Lung (tissue), 17 donors: ENCODE measurements at places on chromosomes 1 and 21. TPM values are rescaled to one million over a fixed set of nuclear protein-coding genes. Genes with fewer than 3 reads are reported as not detected.

- no peaks in the 10 kb centered on the region for H3K27me3 ChIP-seq
- no peak for DNase-seq
- H3K4me3 ChIP-seq = no peak overlapping the region
- H3K27ac ChIP-seq = no peak overlapping the region
- no peaks in the 10 kb centered on the region for H3K36me3 ChIP-seq
- peaks cover 22% of the 10 kb centered on the region for H3K4me1 ChIP-seq
These were observed 28.2 kb downstream of the LAMC2 start for GRCh38 chr1:183214021-183214970.

Gene RIMKLA
- 0.92 TPM for polyA plus RNA-seq

Gene BROX
- 12.4 TPM for polyA plus RNA-seq

DNA sequence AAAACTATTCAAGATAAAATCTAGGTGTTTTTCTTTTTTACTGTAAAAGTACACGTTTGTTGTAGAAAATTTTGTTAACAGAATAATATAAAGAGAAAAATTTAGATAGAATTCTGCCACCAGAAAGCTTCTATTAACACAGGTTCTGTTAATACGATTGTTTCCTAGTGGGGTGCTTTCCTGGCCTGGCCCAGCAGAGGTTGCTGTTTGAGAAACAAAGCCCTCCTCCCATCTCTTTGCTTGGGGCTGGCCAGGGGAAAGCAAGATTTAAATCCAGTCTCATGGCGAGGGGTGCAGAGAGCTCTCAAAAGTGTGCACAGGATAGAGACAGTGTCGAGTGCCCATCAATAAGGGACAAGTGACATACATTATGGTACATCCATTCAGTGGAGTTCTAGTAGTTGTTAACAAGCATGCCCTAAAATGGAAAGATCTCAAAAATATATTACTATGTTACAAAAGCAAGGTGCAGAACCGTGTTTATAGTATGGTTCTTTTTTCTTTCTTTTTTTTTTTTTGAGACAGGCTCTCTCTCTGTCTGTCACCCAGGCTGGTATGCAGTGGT is 14.6 kb upstream of the ACBD3 start:
- DNase-seq = no peak
- no peak overlapping the region for H3K27ac ChIP-seq
- H3K36me3 ChIP-seq = no peaks in the 10 kb centered on the region
- no peaks in the 10 kb centered on the region for H3K4me1 ChIP-seq

DNA sequence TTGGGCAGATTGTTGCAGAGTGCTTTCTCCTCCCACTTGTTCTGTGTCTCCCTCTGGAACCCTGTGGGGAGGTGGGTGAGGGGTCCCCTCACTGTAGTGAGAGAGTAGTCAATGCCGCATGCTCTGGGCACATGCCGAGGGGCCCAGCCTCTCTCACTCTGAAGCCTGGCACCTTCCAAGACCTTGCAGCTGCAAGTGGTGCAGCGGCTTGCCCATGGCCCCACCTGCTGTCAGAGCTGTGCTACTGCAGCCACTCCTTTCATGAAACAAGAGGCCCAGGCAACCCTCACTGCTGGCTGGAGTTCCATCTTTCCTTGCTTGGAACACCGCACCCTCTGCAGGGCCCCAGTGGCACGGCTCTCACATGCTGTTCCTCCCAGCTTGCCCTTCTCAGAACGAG is 58.4 kb upstream of the COL6A1 start:
- H3K4me1 ChIP-seq = no peaks in the 10 kb centered on the region
- peak; percentile 56 for DNase-seq
- no peak overlapping the region for H3K27ac ChIP-seq
- H3K36me3 ChIP-seq = no peaks in the 10 kb centered on the region
- H3K27me3 ChIP-seq = no peaks in the 10 kb centered on the region

Gene CD48
- polyA plus RNA-seq = 126 TPM

Gene LAX1
- 0.55 TPM for polyA plus RNA-seq

DNA sequence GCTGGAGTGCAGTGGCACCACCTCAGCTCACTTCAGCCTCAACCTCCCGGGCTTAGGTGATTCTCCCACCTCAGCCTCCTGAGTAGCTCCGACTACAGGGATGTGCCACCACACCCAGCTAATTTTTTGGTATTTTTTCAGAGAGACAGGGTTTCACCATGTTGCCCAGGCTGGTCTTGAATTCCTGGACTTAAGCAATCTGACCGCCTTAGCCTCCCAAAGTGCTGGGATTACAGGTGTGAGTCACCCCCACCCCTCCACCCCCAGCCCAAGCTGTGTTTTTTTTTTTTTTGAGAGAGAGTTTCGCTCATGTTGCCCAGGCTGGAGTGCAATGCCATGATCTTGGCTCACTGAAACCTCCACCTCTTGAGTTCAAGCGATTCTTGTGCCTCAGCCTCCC is 75.4 kb downstream of the NKAIN1 start:
- H3K4me3 ChIP-seq = no peak overlapping the region
- no peak for DNase-seq
- H3K4me1 ChIP-seq = no peaks in the 10 kb centered on the region
- H3K27me3 ChIP-seq = no peaks in the 10 kb centered on the region

GRCh38 chr1:15863156-15863901 is 15.8 kb downstream of the SPEN start:
- DNase-seq = peak; percentile 25
- no peaks in the 10 kb centered on the region for H3K27me3 ChIP-seq
- no peaks in the 10 kb centered on the region for H3K36me3 ChIP-seq
- peaks cover 7% of the 10 kb centered on the region for H3K4me1 ChIP-seq

DNA sequence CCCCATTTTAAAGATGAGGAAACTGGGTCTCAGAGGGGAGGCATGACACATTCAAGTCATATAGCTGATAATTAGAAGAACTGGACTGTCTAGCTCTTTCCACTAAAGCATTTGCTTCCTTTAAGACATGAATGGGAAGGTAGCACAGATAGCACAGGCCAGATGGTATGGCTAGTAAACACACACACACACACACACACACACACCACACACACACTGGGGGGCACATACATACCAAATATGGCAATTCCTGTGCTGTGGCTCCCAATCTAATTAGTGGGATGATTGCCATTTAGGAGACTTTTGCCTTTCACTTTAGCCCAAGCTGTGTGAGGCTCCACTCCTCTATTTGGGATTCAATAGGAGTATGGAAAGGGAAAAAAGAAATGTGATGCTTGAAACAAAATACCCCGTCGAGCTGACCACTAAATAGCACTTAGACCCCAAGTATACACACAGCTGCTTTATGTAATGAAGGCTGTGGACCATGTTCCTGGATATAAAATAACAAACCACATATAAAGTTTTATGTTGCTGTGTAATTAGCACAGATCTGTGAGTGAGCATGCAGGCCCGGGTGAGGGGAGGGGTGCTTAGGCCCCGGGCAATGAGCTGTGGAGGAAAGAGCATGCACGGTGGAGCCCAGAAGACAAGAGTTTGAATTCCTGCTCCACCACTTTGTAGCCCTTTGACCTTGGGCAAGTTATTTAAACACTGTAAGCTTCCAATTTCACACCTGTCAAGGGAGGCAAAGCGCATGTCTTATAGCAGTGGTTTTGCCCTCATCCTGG is 6.8 kb upstream of the TRABD2B start:
- H3K27me3 ChIP-seq = no peaks in the 10 kb centered on the region
- no peaks in the 10 kb centered on the region for H3K4me1 ChIP-seq
- H3K36me3 ChIP-seq = no peaks in the 10 kb centered on the region
- no peak overlapping the region for H3K27ac ChIP-seq
- DNase-seq = no peak

Gene HES2
- 0.86 TPM for polyA plus RNA-seq

- no peak overlapping the region for H3K27ac ChIP-seq
- peaks cover 4% of the 10 kb centered on the region for H3K27me3 ChIP-seq
- H3K4me1 ChIP-seq = no peaks in the 10 kb centered on the region
- no peaks in the 10 kb centered on the region for H3K36me3 ChIP-seq
These were observed 12.7 kb upstream of the HMGCL start for GRCh38 chr1:23837908-23838307.

DNA sequence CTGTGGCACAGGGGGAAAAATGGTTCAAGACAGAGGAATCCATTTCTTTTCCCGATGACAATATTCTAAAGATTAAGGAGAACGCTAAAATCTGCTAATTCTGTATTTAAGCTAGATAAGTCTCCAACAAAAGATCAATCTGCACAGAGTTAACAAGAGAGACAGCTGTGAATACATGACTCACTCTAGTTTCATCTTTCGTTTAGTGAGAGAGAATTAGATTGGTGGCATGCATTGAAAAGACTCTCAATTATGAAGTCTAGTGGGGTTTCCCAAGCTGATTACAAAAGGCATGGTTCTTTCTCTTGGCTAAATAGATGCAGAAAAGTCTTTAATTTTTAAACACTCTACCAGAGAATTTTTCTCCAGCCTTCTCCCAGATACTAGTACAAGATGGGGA is 34.4 kb downstream of the CAPN9 start:
- no peak overlapping the region for H3K27ac ChIP-seq
- H3K4me3 ChIP-seq = no peak overlapping the region
- no peaks in the 10 kb centered on the region for H3K4me1 ChIP-seq
- no peaks in the 10 kb centered on the region for H3K36me3 ChIP-seq

GRCh38 chr1:8604041-8604945 is 213.1 kb downstream of the RERE start:
- peaks cover 30% of the 10 kb centered on the region for H3K4me1 ChIP-seq
- H3K36me3 ChIP-seq = no peaks in the 10 kb centered on the region
- H3K27ac ChIP-seq = no peak overlapping the region
- H3K4me3 ChIP-seq = no peak overlapping the region
